ENCODE measurements at places on chromosomes 6 and 20.

DNA sequence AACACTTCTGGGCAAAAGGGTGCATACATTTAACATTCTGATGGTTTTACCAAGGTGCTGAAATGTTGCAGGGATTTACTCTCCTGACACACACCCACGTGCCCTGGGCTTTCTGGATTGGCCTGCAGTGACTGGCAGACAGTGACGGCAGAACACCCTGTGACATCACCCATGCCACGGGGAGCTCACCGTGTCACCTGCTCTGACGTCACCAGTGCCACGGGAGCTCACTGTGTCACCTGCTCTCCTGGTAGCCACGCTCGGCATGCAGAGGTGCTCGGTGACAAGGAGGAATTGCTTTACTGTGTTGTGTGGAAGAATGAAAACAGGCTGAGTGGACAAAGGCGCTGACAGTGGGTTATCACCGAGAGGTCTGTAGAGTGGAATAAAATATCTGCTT, 99.3 kb downstream of the RAMACL start:
- no peak for DNase-seq

- no peak for DNase-seq
These were observed 104.6 kb downstream of the HMGCLL1 start for GRCh38 chr6:55474382-55474781.

DNA sequence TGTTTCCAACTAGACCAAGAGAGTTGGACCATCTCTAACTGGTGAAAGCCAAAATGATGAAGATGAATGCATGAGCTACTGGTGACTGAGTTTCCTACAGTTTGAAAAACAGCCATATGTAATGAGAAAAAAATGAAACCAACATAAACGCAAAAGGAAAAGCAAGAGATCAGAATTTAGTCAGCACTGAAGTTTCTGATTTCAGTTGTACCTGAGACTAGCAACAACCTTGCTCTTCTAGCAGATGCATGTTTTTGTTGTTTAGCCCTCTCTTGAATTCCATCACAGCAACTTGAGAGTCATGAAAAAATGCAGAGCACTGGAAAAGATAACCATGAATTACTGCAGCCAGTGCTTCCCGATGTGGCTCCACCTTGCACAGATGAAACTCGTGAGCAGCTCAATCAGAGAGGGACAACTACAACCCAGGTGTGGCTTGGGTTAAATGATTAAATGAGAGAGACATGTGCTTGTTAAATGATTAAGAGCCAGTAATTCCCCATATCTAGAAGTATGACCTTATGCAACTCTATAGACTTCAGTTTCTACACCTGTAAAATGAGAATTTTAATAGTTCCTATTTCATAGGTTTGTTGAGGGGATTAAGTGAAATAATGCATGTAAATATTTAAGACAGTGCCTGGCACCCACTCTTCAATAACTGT, 104.8 kb downstream of the ELOVL4 start:
- DNase-seq, result no peak

- DNase-seq, result no peak
These were observed 686 bp upstream of the EGFL8 start for GRCh38 chr6:32163559-32164258.

DNA sequence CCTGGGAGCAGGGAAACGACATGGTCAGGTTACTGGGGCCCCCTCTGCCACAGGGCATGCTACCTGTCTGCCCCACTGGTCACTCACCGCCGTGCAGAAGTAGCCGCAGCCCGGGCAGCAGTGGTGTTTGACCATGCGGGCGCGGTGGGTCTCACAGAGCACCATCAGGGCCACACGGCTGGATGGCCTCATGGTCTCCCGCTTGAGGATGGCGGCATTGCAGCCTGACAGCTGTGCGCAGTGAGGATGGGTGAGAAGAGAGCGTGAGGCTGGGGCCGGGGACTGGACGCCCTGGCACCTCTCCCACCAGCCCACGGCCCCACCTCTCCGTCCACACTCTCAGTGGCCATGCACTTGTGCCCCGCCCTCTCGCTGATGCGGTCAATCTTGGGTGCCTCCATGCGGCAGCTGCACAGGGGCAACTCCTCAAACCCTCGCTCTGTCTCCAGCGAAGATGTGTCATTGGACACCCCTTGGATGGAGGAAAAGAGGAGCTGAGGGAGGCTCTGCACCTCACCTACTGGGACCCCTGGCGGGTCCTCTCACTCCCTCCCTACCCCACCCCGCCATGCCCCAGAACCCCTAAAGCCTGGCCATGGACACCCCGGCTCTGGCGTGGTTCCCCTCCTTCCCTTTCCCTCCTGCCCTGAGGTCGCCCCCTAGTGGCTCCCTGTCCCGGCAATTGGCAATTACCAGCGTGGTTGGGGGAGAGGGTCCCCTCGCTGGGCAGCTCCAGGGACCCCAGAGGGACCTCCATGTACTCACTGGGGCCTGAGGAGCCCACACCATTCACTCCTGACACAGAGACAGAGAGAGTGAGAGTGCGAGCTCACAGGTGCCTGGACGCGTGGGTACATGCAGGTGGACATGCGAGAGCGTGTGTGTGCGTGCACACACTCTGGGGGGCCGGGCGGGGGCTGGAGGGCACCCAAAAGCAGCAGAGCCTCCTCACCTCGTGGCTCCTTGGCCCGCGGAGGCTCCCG, 8.9 kb downstream of the EHMT2 start:
- DNase-seq, result peak; percentile 76

DNA sequence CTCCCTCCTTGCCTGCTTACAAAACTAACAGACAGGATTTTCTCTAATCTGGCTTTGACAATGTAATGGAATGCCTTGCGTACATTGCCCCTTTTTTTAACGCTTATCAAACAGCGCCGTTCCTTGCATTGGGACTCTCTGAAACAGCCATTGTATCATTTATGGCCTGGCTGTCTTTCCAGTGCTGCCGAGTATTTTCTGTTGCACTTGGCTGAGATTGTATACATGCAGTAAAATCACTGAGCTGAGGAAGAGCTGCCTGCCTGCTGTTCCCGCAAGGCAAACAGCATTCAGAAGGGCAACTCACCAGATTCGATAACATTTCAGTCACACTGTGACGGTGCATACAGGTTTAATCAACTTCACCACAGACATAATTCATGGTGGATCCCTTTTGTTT, 106.0 kb downstream of the SH3BGRL2 start:
- DNase-seq, result no peak

DNA sequence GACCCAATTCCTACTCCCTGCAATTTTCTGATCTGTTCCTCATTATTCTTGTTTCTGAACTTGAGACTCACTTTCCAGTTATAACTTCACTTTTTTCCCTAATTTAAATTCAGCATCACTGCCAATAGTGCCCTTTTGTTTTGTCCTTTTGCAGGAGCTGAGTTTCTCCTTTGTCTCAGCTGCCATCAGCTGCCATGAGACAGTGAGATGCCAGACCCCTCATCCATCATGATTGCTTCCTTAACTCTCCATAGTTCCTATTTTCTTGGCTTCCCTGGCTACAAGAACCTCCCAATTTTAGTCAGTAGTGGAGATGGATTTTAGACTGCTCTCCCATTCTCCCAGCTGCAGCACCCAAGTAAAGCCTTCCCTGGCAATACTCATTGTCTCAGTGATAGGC, 518.1 kb downstream of the HDGFL1 start:
- DNase-seq, result no peak

DNA sequence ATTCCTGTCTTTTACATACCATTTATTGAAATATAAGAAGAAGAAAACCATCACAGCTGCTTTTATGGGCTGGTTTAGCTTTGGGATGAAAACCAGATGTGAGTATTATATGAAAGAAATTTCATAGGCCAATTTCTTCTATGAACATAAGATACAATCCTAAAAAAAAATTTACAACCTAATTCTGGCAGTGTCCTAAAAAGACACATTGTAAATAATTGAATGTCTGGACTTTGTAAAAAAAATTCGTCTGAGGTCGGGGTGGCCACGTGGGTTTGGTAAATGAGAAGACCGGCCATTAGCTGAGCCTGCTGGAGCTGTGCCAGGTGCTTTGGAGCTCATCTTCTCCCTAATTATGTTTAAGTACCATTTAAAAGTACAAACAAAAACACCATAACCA, 26.8 kb downstream of the DACT2 start:
- DNase-seq, result no peak

DNA sequence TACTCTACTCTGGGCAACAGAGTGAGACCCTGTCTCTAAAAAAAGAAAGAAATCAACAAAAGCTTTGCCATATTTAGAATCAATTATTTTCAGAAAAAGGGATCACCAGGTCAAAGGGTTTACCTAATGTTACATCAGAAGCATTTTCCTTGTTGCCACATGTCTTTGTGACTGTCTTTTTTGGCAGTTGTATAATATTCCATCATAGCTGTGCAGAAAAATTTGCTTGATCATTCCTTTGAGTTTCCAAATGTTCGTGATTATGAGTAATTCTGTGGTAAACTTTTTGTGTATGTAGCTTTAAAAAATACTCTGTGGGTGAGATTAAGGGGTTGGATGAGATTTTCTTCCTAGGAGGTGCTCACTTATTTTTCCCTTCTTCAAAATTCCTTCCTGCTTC, 26.4 kb downstream of the PNPLA1 start:
- no peak for DNase-seq

DNA sequence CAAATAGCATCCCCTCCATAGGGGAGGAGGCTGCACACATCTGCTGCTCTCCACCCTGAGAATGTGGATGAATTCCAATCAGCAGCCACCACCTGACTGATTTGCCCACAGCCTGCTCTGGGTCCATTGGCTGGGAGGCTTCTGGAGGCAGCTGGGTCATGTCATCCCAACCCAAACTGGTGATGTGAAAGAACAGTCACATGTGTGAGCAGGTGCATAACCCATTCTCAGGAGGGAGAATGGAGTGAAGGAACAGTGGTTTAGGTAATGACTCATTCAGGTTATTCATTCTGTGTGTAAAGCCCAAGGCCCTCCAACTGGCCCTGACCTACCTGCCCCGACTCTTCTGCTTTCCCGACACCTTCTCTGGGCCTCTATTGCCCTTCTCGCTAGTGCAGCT, 90.9 kb upstream of the GCM1 start:
- no peak for DNase-seq

GRCh38 chr6:56708810-56709597, 66.3 kb upstream of the DST start:
- no peak for DNase-seq

DNA sequence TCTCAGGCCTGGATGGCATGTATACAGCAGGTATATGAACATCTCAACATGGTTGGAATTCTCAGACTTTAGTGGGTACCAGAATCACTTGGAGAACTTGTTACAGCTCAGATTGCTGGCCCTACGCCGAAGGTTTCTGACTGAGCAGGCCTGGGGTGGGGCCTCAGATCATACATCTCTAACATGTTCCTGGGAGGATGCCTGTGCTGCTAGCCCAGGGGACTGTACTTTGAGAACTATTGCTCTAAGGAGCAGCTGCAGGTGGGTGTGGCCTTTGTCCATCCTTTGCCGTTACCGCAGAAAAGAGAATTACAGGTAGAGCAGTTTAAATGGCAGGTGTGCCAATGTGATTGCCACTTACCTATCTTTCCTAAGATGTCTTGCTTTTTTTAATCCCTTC, 310.5 kb upstream of the JAG1 start:
- no peak for DNase-seq

All from stimulated activated CD4-positive, alpha-beta T cell treated with anti-CD3 and anti-CD28 coated beads, Interleukin-2, amount 100 ng/mL, for 24 hours (primary cell).